NCI-H1436 (cell line): ENCODE measurements at places on chromosomes 1 and 21.

GRCh38 chr1:98130408-98130807 is 209.6 kb upstream of the DPYD start:
- DNase-seq, result no peak

- no peak for DNase-seq
Observed at GRCh38 chr1:1732381-1732780, 8.2 kb upstream of the CDK11A start.

DNA sequence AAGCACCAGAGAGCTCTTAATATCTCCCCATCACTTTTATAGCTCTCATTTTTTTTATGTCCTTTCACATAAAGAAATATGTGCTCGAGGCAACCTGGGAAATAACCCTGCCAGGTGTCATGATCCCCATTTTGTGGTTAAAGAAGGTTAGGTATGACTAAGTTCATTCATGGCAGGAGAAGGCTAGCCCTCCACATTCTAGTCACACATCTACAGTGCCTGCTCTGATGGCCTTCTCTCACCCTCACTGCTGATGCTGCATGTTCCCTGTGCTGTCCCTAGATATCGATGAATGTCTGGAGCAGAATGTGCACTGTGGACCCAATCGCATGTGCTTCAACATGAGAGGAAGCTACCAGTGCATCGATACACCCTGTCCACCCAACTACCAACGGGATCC is 187.5 kb downstream of the TPR start:
- DNase-seq, result no peak

DNA sequence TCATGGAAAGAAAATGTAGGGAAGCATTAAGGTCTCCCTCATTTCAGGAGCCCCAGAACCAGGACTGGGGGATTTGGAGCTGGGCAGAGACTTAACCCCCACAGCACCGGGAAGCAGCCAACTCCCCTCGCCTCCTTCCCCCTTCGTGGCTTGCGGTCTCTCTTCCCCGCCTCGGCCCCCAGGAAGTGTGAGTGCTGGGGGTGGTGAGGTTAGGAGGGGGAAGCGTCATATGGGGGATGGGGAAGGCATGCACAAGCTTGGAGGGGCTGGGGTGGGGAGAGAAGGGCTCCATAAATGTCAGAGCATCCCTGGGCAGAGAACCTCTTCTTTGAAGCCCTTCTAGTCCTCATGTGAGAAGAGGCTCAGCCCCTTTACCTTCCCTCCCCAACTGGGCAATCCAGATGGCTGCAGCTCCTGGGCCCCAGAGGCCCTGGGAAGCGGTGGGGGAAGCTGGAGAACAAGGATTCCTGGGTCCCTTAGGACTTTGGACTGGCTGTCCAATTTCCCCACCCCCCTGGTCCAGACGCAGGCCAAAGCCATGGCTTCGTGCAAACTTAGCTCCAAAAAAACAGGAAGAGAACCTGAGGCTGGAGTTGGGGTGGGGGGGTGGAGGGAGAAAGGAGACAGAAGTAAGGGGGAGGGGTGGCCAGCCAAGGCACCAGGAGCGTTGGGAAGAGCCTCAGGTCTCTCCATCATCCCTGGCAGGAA is 7.8 kb downstream of the ZBTB7B start:
- DNase-seq, result no peak

DNA sequence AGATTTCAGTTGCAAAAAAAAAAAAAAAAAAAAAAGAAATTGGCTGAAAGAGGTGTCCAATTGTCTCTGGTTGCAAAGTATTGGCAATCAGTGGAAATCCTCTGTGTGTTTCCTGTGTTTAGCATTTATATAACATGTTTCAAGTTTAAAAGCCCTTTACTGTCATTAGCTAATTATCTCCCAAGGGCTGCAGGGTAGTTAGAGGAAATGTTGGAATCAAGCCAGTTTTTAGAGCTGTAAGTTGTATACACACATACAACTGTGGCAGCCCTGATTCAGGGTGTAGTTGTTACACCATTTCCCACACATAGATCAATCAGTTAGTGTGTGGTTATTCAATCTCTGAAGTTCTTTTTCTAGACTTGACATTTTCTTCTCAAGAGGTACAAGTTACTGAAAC is 8.9 kb upstream of the ZNF326 start:
- peak; percentile 94 for DNase-seq

- DNase-seq, result no peak
Observed at GRCh38 chr21:17540530-17540929, 27.7 kb downstream of the CXADR start.
